ENCODE measurements at places on chromosomes 7 and 10. TPM values are rescaled to one million over a fixed set of nuclear protein-coding genes. Genes with fewer than 3 reads are reported as not detected.

Gene NOS3
- polyA plus RNA-seq, result 12.7 TPM

- DNase-seq, result no peak
These were observed 5.1 kb upstream of the SP4 start for GRCh38 chr7:21422751-21423150.

GRCh38 chr10:66538908-66539307 is 386.9 kb upstream of the LRRTM3 start:
- no peak for DNase-seq

Gene PPP3CB
- 72.0 TPM for polyA plus RNA-seq

DNA sequence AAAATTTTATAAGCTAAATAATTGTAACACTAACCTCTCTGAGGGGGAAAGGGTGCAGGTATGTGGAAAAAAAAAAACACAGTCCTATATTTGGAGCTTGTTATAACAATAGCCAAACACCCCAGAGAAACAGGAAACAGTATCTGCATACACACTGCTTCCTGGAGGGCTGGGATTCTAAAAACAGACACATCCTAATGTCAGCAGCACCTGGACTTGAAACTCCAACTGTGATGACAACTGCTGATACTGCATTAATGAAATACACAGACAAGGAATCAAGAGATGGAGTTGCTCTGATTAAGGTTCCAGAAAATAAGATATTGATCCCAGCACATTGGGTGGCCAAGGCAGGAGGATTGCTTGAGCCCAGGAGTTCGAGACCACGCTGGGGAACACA is 9.3 kb downstream of the DAGLB start:
- DNase-seq, result no peak

Gene VSIR
- 8.4 TPM for polyA plus RNA-seq

- DNase-seq, result no peak
These were observed 1.1 kb upstream of the ARHGAP22 start for GRCh38 chr10:48605786-48606529.

Gene FAM241B
- polyA plus RNA-seq, result 10.4 TPM

Gene BTBD16
- polyA plus RNA-seq, result 0.54 TPM

GRCh38 chr7:46653848-46654247 is 732.8 kb upstream of the IGFBP3 start:
- DNase-seq, result no peak

DNA sequence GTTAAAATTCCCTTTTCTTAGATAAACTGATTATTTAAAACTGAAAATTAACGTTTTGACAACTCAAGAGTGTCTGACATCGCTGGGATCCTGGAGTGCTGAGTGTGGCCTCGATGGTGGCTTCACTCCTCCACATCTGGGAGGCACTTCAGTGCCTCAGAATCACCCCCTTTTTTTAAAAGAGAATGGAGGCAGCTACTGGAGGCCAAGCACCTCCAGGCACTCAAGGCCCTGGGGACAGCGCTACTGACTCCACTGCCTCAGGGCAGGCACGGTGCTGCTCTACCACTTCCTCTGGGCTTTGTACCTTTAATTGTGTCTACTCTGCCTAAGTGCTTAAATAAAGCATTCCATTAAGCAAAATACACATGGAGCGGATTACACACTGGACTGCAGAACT is 27.2 kb upstream of the NCAPG2 start:
- no peak for DNase-seq

- no peak for DNase-seq
These were observed 11.6 kb downstream of the MLXIPL start for GRCh38 chr7:73612598-73613269.

GRCh38 chr10:75351637-75352036 is 49.9 kb downstream of the ZNF503 start:
- no peak for DNase-seq

Gene TWIST1
- 12.3 TPM for polyA plus RNA-seq

Gene GIMAP5
- polyA plus RNA-seq, result 6.6 TPM

DNA sequence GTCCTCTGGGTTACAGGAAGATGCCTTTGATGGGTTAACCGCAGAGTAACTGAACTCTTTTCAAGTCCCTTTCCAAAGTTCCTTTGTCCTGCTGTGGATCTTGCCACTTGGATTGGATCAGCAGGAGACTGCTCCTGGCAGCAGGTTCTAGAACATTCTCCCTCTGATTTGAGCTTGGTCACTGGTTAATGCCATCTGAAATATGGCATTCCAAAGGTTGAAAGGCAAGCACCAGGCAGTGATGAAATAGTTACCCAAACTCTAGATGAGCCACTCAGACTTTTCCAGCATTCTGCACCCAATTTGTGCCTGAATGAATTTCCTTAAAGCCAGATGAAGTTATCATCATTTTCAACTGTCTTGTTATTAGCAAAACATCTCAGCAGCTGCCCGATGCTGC is 343.9 kb downstream of the RNLS start:
- no peak for DNase-seq

- DNase-seq, result no peak
These were observed 8.6 kb upstream of the UPF2 start for GRCh38 chr10:12051241-12051640.

GRCh38 chr7:89857767-89858166 is 296.5 kb upstream of the STEAP1 start:
- no peak for DNase-seq

DNA sequence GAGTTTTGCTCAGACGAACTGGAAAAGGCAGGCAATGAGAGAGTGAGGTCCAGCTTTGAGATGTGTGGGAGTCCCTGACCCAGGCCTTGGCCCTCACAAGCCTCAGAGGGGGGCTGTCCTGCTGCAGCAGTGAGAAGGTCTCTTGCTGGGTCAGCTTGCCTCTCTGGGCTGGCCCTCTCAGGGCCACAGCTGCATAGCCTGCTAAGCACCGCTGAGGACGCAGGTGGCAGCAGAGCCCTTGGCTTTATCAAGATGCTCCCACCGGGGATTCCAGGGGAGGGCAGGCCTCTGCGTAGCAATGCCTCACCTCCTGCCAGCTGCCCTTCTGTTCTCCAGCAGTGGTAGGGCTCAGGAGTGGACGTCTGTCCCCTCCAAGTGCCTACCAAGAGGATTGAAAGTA is 128.7 kb downstream of the COBL start:
- DNase-seq, result no peak

Gene PNLIPRP1
- polyA plus RNA-seq, result not detected

Gene CYP2E1
- 0.78 TPM for polyA plus RNA-seq

GRCh38 chr7:24933298-24933697 is 46.7 kb downstream of the OSBPL3 start:
- no peak for DNase-seq
